SK-N-DZ (cell line): ENCODE measurements at places on chromosomes 1 and 21.

- DNase-seq = no peak
These were observed 7.4 kb upstream of the PPP1R15B start for GRCh38 chr1:204419064-204419403.

DNA sequence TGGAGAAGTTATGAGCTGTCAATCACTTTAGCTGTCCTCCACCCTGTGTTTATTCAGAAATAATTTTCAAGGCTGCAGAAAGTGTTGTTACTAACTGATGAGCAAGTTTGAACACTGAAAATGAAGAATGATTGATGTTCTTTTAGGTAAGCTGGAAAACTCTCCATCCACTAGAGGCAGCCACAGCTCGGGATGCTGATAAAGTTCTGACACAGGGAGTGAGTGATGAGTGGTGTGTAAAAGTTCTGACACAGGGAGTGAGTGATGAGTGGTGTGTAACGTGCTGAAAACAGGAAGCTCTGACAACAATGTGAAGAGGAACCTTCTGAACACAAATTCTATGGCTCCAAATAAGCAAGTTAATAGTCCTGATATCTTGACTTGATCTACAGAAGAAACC, 197.5 kb upstream of the PTBP2 start:
- no peak for DNase-seq

- no peak for DNase-seq
These were observed 37.0 kb upstream of the B3GALT5 start for GRCh38 chr21:39575775-39576174.

DNA sequence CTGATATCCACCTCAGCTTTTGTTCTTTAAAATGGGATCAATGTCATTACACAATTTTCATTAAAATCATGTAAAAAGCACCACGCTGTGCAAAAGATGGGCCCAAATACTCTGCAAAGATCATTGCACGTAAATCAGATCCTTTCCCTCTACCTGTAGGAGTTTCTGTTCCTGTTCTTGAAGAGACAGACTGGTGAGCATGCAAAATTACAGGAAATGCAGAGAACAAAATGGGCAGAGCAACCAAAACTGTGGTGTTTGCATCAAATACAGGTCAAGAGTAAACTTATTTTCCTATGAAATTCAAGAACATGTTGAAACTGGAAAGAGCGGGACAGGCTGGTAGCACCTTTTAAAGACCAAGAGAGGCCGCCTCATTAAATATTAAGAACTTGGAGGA, 294.9 kb upstream of the ADGRL2 start:
- DNase-seq = no peak

DNA sequence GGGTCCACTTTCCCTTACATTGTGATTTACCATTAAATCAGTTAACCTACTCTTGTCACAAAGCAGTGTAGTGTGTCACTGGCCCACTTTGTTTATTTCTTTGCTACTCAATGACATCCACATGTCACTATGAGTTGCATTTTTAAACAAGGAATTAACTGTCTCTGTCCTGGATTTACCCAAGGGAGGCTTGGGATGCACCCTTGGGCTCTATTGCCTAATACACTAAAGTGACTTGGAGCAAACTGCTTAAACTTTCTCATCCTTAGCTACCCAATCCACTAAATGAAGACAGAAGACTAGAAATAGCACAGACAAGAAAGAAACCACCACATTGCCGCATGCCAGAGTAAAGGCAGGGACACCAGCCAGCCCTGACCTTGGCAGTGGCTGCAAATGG, 136.2 kb upstream of the TIAM1 start:
- no peak for DNase-seq

DNA sequence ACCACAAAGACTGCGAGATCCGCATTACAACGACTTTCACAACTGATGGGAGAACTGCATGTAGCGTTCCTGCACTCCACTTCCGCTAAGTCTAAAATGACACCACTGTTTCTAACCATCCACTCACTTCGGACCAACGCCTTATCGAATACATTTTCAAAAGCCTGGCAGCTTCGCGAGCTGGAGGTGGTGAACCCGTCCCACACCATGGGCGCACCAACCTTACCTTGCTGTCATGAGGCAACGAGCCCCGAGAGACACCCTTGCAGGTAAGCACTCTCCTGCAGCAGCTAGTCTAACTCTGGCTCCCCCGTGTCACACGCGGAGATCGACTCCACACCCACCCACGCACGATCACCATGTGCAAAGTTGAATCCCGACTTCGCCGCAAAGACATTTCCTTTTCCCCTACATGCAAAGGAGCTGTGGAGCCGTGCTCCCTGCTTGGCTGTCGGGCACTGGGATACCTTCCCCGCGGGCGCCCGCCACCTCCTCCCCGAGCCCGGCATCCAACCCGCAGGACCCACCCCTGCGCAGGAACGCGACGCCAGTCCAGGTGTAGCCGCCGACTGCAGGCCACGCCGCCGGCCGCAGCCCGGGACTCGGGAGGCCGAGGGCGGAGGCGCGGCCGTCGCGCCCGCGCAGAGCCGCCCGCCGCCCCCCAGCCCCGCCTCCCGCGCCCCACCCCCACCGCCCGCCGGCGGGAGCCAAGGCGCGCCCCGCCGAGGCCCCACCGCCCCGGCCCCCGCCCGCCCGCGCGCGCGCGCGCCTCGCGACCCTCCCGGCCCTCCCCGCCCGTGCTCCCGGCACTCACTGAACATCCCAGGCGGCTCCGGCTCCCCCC, 629 bp downstream of the TAF5L start:
- peak; percentile 32 for DNase-seq

GRCh38 chr1:19360016-19360415, 47.9 kb downstream of the SLC66A1 start:
- no peak for DNase-seq

DNA sequence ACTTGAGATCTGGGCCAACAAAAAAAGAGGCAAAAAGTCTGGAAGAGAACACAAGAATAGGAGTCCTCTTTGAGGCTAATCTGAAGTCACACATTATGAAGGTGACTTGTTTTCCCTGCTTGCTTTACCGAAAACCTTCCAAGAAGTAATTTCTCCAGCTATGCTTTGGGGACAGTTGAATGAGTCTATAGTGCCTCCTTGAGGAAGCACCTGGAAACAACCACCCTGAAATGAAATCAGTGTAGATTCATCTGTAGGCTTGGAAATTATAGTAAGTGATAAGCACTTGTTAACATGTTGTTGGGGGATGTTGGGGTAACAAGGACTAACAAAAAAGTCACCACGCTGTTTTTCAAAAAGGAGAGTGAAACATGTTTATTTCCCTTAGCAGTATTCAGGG, 23.4 kb upstream of the RPTN start:
- DNase-seq = no peak

DNA sequence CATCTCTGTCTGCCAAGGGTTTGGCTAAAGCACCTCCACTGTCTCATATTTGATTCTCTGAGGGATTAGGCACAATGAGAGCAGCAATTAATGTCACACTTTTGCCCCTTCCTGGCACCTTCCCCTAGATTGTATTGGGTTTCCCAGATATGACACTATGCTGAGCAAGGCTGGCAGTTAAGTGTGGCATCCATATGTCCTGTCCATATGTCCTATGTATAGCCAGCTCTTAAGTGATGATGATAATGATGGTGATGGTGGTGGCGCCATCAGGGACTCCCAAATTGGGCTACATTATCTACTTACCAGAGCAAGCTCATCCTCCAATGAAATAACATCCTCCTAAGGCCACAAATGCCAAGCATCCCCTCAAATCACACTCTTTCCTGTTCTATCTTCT, 13.5 kb upstream of the LORICRIN start:
- no peak for DNase-seq

- DNase-seq = peak; percentile 46
These were observed 143.0 kb downstream of the ELAVL4 start for GRCh38 chr1:50251702-50252101.

DNA sequence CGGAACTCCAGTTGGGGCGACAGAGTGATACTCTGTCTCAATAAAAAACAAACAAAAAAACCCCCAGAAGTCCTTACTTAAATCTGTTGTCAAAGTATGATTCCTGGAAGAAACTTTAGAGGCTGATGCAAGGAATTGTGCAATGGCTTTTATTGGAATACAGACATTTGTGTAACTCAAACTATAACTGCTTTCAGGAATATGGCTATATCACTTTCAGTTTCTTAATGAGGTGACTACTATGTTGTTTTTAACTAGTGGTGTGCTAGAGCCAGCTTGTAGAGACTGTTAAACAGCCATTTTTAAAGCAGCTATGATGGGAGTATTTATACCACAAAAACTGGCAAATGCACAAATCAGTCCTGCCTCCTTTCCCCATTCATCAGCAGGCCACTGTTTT, 22.7 kb upstream of the DNAJC28 start:
- DNase-seq = no peak

- no peak for DNase-seq
These were observed 9.2 kb upstream of the SARS1 start for GRCh38 chr1:109204484-109204883.

- peak; percentile 11 for DNase-seq
These were observed 23.0 kb upstream of the PRSS38 start for GRCh38 chr1:227792216-227793078.

DNA sequence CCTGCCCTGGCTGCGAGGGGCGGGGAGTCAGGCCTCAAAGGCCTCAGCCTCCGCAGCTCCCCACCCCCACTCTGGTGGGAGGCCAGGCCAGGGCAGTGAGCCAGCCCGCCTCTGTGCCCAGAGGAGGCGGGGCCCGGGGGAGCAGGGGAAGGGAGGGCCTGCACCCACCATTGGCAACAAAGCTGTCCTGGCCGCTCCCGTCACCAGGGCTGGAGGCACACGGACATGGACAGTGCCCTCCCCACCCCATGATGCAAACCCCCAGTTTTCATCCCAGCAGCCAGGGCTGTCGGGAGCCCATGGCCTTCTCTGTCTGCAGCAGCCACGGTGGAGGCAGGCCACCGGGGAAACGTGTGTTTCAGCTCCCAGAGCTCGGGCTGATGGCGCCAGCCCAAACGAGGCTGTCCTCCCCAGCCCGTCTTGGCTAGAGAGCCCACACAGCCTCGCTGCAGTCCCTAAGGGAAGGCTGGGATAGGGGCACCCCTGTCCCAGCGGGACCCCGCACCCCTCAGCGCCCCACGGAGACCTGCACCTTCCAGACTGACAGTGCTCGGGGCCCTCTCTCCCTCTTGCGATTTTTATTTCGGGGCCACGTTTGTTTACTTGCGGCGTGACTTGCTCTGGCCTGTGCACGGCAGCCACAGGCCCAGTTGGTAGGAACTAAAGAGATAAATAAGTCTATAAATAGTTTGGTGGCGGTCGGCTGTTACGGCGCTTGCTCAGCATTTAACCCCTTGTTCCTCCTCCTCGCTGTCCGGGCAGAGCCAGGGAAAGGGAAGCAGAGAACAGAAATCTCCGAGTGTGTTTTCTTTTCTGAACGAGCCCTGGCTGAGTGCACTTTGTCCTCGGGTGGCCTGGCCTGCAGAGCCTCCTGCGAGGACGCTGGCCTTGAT, 101.8 kb downstream of the PRDM16 start:
- DNase-seq = no peak

DNA sequence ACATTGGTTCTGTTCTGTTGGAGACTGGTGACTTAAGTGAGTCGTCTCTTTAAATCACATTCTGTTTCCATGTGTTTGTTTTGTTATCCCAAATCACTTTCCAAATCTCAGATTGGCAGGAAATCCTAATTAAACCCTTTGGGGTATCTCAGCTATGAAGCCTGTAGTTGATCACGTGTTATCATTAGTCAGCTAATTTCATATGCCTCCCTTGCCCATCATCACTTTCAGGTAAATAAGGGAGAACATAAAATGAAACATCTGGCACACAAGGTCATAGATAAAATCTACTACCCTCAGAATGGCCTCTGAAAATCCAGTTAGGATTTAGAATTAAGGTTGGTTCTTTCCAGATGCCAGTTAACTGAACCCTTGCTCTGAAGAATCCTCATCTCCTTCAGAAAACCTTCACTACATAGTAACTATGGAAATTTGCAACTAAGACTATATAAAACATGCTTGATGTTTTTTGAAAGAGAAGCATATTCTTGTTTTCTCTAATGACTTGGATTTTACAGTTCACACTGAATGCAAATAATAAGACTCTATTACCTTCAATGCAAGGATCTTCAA, 401.5 kb downstream of the DSCAM start:
- DNase-seq = peak; percentile 83

GRCh38 chr1:29417147-29417858, 181.0 kb downstream of the PTPRU start:
- DNase-seq = no peak

GRCh38 chr1:174090471-174090870, 68.3 kb upstream of the RC3H1 start:
- DNase-seq = no peak

DNA sequence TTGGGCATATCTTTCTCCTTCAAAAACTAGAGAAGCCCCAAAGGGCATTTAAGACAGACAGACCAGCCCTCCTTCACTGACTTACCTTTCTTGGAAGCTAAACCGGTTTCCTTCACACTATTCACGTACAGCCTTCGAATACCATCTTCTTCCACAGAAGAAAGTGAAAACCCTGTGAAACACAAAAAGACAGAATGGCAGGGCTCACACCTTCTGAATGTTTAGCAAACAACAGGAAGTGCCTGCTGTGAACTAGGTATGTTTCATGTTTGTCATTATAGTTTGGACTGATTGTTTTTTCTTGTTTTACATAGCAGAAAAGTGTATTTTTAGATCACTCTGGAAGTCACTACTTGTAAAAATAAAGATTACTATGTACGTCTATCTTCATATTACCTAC, 148.6 kb upstream of the KRTAP19-8 start:
- no peak for DNase-seq

GRCh38 chr1:238177960-238178645, 287.4 kb upstream of the ZP4 start:
- no peak for DNase-seq

DNA sequence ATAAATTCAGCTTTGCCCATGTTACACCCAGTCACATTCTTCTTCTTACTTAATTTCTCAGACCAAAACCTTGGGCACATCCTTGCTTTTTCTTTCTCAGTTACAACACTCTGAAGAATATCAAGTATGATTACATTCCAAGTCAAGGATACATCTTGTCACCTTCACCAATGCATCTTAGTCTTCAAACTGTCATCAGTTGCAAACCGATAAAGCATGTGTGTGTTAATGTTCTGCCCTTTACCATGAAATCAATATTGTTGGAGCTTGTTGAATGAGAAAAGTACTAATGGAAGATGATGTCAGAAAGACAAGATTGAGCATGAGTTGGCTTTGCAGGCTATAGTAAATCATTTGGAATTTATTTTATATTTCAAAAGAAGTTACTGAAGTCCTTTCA, 764.6 kb downstream of the NCAM2 start:
- no peak for DNase-seq

GRCh38 chr1:2633366-2633935, 635 bp upstream of the MMEL1 start:
- no peak for DNase-seq

DNA sequence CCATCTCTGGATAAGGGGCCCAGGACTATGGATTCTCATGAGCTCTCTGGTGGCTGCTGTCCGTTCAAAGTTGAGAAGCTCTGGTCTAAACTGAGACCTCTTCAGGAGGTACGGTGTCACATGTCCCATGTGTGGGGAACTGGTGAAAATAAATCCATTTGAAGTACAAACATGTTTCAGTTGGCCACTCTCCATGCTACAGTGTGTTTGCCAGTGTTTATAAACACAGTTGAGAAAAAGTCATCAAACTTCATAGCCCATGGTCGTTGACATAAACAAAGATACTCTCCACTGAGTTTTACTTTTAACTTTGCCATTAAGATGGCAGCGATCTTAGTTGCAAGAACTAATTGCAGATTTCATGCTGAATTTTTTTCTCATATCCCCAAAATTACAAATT, 72.8 kb downstream of the PSMG1 start:
- DNase-seq = no peak
